Thoracic aorta (tissue), 2 donors: ENCODE measurements at places on chromosomes 6 and 20.
A peak's percentile ranks its signal among the peaks of the same experiment; 100 is the strongest.

DNA sequence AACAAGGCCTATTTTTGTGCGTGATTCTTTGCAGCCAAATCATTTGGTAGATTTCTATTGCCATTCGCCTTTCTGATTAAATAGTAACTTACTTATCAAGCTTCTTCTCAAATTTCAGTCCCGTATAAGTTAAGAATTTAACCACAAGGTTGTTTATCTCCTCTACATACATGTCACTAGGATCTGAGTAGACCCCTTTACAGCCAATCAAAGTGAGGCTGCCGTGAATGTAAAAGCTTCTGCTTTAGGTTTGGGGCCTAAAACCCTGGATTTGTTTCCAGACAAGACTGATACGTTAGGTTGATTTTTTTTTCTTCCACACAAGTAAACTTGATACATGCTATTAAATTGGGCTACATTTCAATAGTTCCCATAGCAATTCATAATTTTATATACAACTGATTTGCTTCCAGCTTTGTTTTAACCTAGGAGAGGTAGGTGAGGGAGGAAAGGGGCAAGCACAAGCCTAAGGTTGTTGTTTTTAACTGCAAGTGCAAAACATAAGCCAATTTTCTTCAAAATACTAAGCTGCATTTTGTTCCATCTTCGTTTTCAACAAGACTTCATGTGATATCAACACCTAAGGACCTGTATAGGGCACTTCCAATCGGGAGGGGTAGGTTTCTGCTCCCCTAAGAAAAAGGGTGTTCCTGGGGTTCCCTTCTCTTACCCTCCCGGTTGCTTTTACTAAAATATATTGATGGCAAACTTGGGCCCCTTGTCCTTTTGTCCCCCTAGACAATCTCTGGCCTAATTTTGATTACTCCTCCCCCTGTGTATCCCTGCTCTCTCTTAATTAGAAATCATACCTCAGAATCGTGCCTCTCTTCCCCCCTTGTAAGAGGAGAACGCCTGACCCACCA, 1.7 kb downstream of the RANBP9 start:
- no peaks in the 10 kb centered on the region for H3K27me3 ChIP-seq
- H3K4me1 ChIP-seq = peaks cover 11% of the 10 kb centered on the region
- H3K36me3 ChIP-seq = no peaks in the 10 kb centered on the region

- no peaks in the 10 kb centered on the region for H3K4me1 ChIP-seq
- no peak overlapping the region for H3K4me3 ChIP-seq
- H3K27me3 ChIP-seq = peaks cover 13% of the 10 kb centered on the region
- no peak for DNase-seq
- H3K36me3 ChIP-seq = no peaks in the 10 kb centered on the region
- no peak overlapping the region for H3K27ac ChIP-seq
Observed at GRCh38 chr20:59405226-59406200, 105.1 kb downstream of the EDN3 start.

GRCh38 chr6:117482240-117483003, at the start of gene DCBLD1:
Gene DCBLD1, plus strand, starts transcription at chr6:117482674. Its CDS starts 108 bp downstream, at chr6:117482782.
- peak within 1 kb of the TSS; percentile 96 for H3K27ac ChIP-seq
- H3K27me3 ChIP-seq = no peaks in the 10 kb centered on the region
- no peaks in the 10 kb centered on the region for H3K36me3 ChIP-seq

- no peak overlapping the region for H3K4me3 ChIP-seq
- no peaks in the 10 kb centered on the region for H3K4me1 ChIP-seq
- no peak overlapping the region for H3K27ac ChIP-seq
- no peaks in the 10 kb centered on the region for H3K27me3 ChIP-seq
Observed at GRCh38 chr6:44784195-44784594, 396.7 kb downstream of the CDC5L start.

DNA sequence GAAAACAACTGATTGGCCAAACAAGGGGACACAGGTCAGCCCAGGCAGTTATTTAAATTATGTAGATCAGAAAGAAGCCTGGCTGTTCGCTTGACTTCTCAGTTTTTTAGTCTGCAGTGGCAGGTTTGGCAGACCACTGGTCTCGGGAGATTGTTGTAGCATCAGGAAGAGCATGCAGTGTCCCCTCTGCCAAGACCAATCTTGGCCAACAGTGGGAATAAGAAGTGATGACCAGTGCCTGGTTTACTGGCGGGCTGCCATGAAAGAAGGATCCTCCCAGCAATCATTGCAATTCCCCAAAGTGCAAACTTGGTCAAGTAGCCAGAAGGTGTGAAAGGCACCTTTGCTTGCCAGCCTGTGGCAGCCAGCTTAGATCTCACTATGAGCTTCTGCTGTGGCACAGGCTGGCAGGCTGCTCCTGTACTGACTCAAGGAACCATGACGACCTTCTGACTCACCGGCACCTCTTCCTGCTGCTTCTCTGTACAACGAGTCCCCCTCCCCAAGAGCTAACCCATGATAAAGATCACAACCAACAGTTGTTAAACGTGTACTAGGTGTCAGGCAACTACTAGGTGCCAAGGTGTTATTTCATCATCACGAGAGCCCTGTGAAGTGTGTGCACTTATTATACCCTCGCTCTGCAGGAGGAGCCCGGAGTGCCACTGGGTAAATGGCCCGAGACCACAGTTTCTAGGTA, 76.8 kb upstream of the DUSP22 start:
- DNase-seq = no peak
- H3K27ac ChIP-seq = no peak overlapping the region
- H3K4me1 ChIP-seq = no peaks in the 10 kb centered on the region
- no peak overlapping the region for H3K4me3 ChIP-seq
- H3K27me3 ChIP-seq = no peaks in the 10 kb centered on the region

DNA sequence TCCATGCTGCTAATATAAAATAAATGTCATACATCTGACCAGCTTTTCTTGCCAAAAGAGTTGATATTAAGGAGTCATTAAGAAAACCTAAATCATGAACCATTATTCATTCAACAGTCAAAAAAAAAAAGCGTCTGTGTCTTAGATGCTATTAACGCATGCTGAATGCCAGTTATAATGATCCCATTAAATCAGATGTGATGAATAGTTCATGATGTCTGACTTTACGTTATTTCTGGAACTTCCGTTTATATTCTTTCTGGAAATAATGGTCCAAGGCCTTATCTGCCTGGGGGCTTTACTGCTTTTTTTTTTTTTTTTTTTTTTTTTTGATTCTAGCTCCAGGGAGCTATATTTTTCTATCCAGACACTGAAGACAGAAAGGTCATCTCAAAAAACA, 877.1 kb downstream of the HACE1 start:
- H3K27ac ChIP-seq = no peak overlapping the region
- H3K27me3 ChIP-seq = no peaks in the 10 kb centered on the region
- no peaks in the 10 kb centered on the region for H3K4me1 ChIP-seq

DNA sequence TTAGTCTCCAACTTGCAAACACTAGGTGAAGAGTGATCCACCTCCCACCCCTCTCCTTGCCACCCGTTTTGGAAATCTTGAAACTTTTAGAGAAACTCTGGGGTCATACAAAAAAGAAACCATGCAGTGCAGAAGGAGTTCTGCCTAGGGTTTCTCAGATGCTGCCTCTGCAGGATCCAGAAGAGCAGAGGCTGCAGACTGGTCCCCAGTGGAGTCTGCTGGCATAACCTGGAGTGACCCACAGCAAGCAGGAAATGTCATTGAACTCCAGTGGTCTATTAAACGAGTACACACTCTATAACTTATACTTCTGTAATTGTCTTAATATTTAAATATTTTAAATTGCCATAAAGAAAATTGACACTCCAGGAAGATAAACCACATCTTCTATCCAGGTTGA, 280.7 kb upstream of the NT5E start:
- no peak overlapping the region for H3K27ac ChIP-seq
- DNase-seq = no peak
- no peak overlapping the region for H3K4me3 ChIP-seq
- no peaks in the 10 kb centered on the region for H3K4me1 ChIP-seq

GRCh38 chr20:16203096-16203495, 370.2 kb downstream of the KIF16B start:
- H3K36me3 ChIP-seq = no peaks in the 10 kb centered on the region
- no peak overlapping the region for H3K4me3 ChIP-seq
- no peak for DNase-seq
- H3K27me3 ChIP-seq = no peaks in the 10 kb centered on the region
- peak overlapping the region; percentile 15 for H3K27ac ChIP-seq
- H3K4me1 ChIP-seq = no peaks in the 10 kb centered on the region

DNA sequence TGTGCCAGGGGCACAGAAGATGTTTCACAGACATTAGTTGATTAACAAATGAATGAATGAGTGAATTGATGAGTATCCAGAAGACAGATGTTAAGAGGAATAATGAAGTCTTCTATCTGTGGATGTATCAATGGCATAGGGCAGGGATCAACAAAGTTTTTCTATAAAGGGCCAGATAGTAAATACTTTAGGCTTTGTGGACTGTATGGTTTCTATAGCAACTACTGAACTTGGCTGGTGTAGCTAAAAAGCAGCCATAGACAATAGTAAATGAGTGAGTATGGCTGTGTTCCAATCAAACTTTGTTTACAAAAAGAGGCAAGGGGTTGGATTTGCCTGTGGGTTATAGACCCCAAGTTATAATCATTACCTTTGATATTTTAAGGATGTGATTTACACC, 144.0 kb downstream of the PRL start:
- peaks cover 23% of the 10 kb centered on the region for H3K4me1 ChIP-seq
- no peak overlapping the region for H3K4me3 ChIP-seq
- no peak overlapping the region for H3K27ac ChIP-seq
- no peaks in the 10 kb centered on the region for H3K36me3 ChIP-seq
- DNase-seq = no peak
- no peaks in the 10 kb centered on the region for H3K27me3 ChIP-seq

GRCh38 chr6:112189494-112189893, 64.9 kb downstream of the LAMA4 start:
- no peak for DNase-seq
- no peaks in the 10 kb centered on the region for H3K36me3 ChIP-seq
- H3K27ac ChIP-seq = no peak overlapping the region
- peaks cover 6% of the 10 kb centered on the region for H3K4me1 ChIP-seq
